ENCODE measurements at places on chromosomes 4 and X.

DNA sequence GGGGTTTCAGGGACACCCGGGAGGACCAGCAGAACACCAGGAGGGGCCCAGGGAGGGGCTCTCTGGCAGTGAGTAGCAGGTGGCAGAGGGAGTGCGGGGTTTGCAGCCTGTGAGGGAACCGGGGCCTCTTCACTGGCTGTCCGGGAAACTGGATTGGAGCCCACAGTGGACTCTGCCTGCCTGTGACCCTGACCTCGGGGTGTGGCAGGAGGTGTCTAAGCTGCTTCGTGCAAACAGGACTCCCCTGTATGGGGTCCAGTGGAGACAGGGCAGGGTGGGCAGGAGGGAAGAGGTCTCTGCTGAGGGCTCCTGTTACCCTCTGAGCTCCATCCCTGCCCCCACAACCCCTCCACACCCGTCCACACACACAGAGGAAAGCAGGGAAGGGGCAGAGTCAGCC, 50.1 kb downstream of the FAM53A start:
- DNase-seq, result no peak

- DNase-seq, result no peak
Measured at GRCh38 chrX:19172741-19173140, 50.5 kb upstream of the ADGRG2 start.

- DNase-seq, result no peak
Measured at GRCh38 chrX:129632443-129632842, 22.3 kb downstream of the APLN start.

DNA sequence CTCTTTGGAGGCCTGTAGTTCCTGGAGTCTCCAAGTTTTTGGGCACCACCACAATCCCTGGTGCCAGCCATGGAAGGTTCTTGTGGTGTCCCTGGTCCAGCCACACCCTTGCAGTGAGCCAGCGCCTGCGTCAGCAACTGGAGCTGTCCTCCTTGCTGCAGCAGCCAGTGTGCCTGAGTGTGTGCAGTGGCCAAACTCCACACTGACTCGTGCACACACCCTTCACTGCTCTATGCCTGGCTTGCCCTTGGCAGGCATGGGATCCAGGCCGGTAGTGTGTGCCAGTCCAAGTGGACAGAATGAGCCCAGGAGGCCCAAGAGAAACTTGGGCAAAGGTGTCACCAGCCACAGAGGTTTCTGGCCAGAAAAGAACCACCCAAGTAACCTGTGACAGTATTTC, 1074.0 kb downstream of the PCDH18 start:
- no peak for DNase-seq

All from adipocyte (in vitro differentiated cells).